ENCODE measurements at places on chromosomes 12 and 14.

GRCh38 chr14:31920989-31921650 lies 156.0 kb upstream of the ARHGAP5 start:
- no peak for DNase-seq

DNA sequence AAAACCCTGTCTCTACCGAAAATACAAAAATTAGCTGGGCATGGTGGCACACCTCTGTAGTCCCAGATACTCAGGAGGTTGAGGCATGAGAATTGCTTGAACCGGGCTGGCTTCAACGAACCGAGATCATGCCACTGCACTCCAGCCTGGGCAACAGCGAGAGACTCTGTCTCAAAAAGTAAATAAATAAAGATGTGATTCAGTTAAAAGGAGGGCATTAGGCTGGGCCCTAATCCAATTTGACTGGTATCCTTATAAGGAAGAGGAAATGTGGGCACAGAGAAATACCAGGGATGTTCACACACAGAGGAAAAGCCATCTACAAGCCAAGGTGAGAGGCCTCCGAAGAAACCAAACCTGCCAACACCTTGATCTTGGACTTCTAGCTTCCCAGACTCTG lies 10.1 kb upstream of the DCAF4 start:
- DNase-seq = no peak

DNA sequence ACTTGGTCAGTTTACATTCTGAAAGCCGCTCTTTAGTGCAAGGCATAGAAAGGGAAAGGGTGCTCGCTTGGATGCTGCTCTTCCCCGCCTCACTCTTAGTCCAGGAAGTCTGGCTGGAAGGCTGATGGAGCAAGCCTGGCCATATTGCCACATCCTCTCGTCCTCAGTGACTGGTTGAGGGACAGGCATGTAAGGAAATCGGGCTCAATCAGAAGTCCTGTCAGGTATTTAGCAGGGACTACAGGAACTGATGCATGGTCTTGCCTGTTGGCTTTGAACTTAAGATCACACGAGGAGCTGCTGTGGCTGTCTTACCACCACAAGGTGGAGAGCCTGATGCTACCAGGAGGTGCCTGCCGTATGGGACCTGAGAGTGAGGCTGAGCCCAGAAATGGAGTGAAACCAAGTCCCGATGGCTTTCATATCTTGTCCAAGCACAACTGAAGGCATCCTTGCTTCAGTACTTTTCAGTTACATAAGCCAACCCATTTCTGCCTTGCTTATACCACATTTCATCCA lies 10.7 kb upstream of the C12orf75 start:
- DNase-seq = no peak

GRCh38 chr12:12185414-12185813 lies 81.4 kb downstream of the LRP6 start:
- no peak for DNase-seq

DNA sequence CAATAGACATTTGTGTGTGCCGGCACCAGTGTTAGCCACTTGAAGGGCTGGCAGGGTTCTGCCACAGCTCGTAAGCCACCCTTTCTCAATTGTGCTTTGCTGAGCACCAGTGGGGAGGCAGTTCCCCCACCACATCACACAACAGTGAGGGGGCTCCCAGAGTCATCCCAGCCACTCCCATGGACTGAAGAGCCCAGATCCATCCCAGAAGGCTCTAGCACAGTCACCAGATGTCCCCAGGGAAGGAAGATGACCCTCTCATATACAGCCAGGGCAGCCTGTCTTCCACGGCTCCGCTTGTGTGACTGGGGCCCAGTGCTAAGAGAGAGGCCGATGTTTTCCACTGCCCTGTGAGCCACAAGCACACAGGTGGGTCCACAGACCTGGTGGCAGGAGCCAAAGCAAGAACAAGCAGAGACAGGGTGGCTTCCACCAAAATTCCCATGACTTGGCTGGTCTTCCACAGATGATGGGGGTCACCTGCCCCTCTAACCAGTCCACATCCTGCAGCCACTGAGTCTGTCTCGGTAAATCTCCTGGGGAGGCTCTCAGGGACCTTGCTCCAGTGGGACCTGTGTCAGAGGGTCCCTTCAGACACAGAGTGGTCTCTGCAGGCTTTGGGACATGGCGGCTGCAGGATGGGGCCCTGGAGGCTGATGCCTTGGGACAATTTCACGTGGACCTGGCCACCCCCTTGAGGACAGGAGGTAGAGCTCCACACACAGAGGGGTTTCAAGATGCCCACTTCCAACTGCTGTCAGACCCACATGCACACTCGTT lies 71.9 kb upstream of the DDX11 start:
- no peak for DNase-seq

DNA sequence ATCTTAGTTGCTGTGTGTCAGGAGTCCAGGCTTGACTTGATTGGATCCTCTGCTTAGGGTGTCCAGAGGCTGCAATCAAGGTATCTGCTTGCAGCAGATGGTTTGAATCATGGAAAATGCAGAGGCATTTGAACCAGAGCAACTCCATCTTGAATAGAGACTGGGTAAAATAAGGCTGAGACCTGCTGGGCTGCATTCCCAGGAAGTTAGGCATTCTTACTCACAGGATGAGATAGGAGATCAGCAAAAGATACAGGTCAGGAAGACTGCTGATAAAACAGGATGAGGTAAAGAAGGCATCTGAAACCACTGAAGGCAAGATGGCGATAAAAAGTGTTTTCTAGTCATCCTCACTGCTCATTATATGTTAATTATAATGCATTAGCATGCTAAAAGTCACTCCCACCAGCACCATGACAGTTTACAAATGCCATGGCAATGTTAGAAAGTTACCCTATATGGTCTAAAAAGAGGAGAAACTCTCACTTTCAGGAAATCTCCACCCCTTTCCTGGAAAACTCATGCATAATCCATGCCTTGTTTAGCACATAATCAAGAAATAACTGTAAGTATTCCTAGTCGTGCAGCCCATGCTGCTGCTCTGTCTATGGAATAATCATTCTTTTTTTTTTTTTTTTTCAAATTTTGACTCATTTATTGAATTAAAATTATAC lies 218.3 kb upstream of the CPNE8 start:
- no peak for DNase-seq
